ENCODE measurements at places on chromosomes 5 and 9. TPM values are rescaled to one million over a fixed set of nuclear protein-coding genes. Genes with fewer than 3 reads are reported as not detected.

GRCh38 chr5:37214550-37214949 lies 34.6 kb downstream of the CPLANE1 start:
- no peak for DNase-seq

DNA sequence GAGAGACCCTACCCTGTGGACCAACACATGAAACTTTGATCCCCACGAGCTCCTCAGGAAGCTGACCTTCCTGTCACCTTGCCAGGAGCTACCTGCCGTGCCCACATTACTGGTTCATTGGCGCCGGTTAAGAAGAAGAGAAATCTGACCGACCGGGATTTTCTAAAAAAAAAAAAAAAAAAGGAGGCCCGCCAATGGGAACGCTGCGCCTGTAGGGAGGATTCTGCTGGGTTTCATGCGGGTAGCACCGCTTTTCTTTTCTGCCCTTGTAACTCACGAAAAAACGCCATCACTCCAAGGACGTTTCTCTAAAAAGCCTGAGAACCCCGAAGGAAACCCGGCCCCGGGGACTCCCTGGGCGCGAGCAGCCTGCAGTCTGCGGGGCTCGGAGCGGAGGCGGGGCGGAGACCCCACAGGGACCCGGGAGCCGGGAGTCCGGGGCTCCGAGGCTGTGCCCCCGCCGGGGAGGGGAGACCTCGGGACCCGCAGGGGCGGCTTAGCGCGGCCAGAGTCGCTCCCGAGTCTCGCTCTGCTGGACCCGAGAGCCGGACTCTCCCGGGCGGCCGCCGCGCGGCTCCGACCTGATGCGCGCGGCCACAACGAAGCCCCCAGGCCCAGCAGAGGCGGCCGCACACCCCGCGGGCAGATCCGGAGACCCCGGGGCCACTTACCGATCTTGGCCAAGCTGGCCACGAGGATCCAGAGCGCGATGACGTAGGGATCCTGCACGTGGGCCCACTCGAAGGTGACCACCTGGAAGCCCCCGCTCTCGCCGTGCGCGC lies 617 bp downstream of the SLC9A3 start:
- no peak for DNase-seq

- DNase-seq = no peak
These were observed 70.7 kb downstream of the DAPK1 start for GRCh38 chr9:87568401-87568800.

GRCh38 chr9:114836769-114837168 lies 30.9 kb upstream of the TNFSF15 start:
- no peak for DNase-seq

DNA sequence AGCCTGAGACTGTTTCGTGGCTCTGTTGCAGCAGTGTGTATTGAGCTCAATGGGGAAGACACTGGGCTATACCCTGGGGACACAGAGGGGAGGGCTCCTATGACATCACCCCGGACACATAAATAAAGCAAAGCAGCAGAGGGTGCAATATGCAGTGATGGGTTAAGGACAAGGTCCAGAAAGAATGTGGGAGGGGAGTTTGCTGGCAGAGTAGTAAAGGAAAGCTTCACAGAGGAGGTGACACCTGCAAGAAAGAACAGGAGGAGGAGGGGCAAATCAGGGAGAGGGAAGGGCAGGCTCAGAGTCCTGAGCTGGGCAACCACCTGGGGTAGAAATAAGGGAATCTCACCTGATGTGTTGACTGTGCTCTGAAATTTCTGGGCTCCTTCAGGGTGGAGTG lies 35.3 kb upstream of the CDKN2AIPNL start:
- no peak for DNase-seq

The TMEM232 gene
- 3.1 TPM for total RNA-seq

The FREM1 gene
- total RNA-seq = 2.9 TPM

The PTTG1 gene
- total RNA-seq = 25.1 TPM

Measured in endothelial cell (in vitro differentiated cells).